ENCODE measurements at places on chromosomes 7 and 10. TPM values are rescaled to one million over a fixed set of nuclear protein-coding genes. Genes with fewer than 3 reads are reported as not detected.

GRCh38 chr10:69645296-69646184, 15.5 kb downstream of the FAM241B start:
- DNase-seq, result no peak

GRCh38 chr10:89156161-89156835, 50.8 kb downstream of the CH25H start:
- no peak for DNase-seq

The CDH23 gene
- 0.25 TPM for total RNA-seq

GRCh38 chr7:11341285-11341944, 367.7 kb downstream of the PHF14 start:
- peak; percentile 51 for DNase-seq

The NEUROG3 gene
- not detected for total RNA-seq

The KCNMA1 gene
- 40.1 TPM for total RNA-seq

DNA sequence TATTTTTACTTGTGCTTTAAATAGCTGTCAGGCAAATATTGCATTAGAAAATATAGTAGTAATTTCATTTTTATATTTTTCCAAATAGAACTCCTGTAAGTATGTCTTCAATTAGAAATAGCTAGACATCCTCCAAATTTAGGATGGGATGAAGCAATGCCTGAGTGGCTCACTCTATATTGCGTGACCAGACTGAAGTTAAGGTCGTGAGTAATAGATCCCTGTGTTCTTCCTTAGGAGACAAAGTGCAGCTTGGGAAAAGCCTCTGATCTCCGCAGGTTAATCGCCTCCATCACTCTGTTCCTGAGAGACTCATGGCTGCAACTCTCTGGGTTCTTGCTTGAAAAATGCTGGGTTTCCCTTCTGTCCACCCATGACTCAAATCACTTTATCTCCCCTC, 484.8 kb upstream of the ANKRD30A start:
- DNase-seq, result peak; percentile 7

The BLNK gene
- not detected for total RNA-seq

DNA sequence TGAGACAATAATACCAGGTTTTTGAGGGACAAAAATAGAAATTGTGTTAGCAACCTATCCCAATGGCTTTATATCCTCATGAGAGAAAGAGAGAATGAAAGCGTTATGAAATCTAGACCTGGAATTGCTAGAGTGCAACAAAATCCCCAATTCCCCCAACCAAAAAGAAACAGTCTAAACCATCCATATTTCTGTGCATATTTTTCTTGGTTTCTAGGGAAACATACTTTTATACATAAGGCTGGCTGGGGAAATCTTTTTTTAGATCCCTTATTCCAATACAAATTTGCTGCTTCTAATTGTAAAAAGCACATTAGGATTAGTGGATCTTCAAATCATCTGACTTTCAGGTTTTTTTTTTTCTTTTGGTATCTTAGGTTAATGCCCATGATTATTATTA, 277.0 kb upstream of the SEMA3A start:
- no peak for DNase-seq

The CREB3L2 gene
- 16.1 TPM for total RNA-seq

DNA sequence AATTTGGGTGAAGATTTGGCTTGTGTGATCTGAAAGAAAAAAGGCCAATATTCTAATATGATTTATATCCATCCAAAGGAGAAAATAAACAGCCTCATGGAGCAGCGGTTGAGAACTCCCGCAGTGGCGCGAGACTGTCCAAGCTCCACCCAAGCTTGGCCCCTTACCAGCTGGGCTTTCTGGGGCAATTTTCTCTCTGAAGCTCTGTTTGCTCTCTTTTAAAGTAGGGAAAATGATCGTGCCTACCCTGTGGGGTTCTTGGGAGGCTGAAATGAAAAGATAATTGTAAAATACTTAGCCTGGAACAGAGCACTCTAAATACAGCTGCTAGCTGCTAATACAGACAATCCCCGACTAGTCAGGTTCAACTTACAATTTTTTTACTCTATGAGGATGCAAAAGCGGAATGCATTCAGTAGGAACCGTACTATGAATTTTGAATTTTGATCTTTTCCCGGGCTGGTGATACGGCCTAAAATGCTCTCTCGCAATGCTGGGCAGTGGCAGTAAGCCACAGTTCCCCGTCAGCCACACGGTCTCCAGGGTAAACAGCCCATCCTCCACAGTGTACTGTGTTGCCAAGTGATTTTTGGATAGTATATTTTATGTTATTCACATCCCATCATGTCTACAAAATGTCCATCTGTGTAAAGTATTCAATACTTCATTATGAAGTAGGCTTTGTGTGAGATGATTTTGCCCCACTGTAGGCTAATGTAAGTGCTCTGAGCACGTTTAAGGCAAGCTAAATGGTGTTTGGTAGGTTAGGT, 137.7 kb downstream of the CHN2 start:
- no peak for DNase-seq

- no peak for DNase-seq
Measured at GRCh38 chr10:83536426-83536825, 602.9 kb upstream of the GHITM start.

GRCh38 chr10:97229322-97230015, 43.7 kb upstream of the SLIT1 start:
- peak; percentile 3 for DNase-seq

Measured in fibroblast of the aortic adventitia (primary cell).